T1000 (cell line): ENCODE measurements at places on chromosomes 1 and 21.
A peak's percentile ranks its signal among the peaks of the same experiment; 100 is the strongest.

GRCh38 chr1:2356401-2356800, 35.0 kb downstream of the MORN1 start:
- DNase-seq: no peak

- DNase-seq: no peak
These were observed 11.0 kb upstream of the DDR2 start for GRCh38 chr1:162621256-162621655.

- DNase-seq: no peak
These were observed 99.1 kb upstream of the RAB3GAP2 start for GRCh38 chr1:220371324-220371723.

DNA sequence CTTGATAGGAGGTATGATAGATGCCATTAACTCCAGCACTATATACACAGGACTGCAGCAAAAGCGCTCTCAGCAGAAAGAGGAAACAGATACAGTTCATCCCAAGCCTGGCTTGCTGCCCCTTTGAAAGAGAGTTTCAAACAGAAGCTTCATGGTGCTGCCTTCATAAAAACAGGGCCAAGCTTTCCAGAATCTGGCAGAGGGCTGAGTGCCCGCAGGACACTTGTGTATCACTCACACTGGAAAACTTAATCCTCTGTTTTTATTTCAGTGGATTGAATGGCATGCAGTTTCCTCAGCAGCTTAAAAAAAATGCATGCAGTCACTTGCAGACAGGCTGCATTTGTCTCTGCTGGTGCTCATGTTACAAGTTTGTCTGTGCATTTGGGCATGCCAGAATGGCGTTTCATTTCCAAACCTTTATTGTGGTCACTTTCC, 40.4 kb downstream of the KCNJ15 start:
- DNase-seq: peak; percentile 37
